ENCODE measurements at places on chromosomes 2 and 18.
A peak's percentile ranks its signal among the peaks of the same experiment; 100 is the strongest.

GRCh38 chr2:6650311-6650710 is 215.4 kb downstream of the CMPK2 start:
- no peak for DNase-seq

GRCh38 chr2:42047488-42048298 is at the start of gene PKDCC:
TSS of gene PKDCC (plus strand) at chr2:42048021. CDS start at chr2:42048200, 179 bp downstream.
- DNase-seq = peak; percentile 94

- DNase-seq = no peak
Observed at GRCh38 chr2:29443151-29443550, 327.9 kb downstream of the CLIP4 start.

GRCh38 chr2:20067992-20068584 is 16.7 kb upstream of the LAPTM4A start:
- DNase-seq = no peak

DNA sequence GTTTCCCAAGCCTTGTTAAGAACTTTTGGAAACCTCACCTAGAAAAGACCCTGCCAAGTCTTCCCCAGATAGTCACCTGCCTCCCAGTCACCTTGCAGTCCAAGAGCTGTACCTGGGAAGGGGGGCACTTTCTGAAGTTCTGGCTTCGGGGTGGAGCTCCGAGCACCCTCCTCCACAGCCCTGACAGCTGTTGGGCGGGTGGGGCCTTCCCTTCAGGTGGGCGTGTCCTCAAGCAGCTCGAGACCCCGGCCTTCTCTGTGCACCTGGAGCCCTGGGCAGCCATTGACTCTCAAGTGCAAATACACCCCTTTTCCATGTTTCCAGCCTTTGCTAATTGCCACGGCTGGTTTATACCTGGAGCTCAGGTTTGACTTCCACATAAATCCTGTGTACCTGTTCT is 37.0 kb upstream of the IGFBP5 start:
- DNase-seq = no peak

GRCh38 chr2:168614172-168615018 is 158.3 kb downstream of the CERS6 start:
- DNase-seq = no peak

DNA sequence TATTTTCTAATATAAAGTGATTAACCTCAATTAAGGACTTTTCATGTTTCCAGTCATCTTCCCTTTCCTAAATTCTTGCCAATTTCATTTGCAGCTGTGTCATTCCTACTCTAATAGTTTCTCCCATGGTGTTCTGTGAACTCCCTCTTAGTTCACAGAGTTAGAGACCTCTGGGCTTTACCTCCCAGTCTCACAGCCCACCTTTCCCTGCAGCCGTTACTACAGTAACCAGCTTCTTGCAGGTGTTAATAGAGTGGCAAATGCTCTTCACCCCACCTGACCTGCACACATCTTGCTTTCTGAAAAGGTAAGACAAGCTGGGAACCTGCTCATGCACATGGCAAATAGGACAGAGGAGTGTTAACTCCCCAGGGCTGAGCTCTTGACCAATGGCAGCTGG is 250.1 kb downstream of the FBXO15 start:
- no peak for DNase-seq

- no peak for DNase-seq
Observed at GRCh38 chr2:215845839-215846586, 167.3 kb downstream of the MREG start.

GRCh38 chr2:20352230-20352578 is 1.6 kb upstream of the PUM2 start:
- no peak for DNase-seq

DNA sequence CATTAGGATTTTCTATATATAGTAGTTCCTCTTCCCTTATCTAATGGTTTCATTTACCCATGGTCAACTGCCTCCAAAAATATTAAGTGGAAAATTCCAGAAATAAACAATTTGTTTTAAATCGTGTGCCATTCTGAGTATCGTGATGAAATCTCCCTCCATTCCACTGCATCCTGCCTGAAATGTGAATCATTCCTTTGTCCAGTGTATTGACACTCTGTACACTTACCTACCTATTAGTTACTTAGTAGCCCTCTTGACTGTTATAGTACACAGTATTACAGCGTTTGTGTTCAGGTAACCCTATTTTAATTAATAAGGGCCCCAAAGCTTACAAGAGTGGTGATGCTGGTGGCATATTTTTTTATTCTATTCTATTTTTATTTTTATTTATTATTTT is 26.2 kb downstream of the TAF4B start:
- DNase-seq = no peak

GRCh38 chr2:118089139-118089800 is 999 bp downstream of the INSIG2 start:
- no peak for DNase-seq

- no peak for DNase-seq
Observed at GRCh38 chr2:36245651-36246050, 109.9 kb upstream of the CRIM1 start.

GRCh38 chr2:52340171-52340570 is 1308.2 kb upstream of the NRXN1 start:
- no peak for DNase-seq

DNA sequence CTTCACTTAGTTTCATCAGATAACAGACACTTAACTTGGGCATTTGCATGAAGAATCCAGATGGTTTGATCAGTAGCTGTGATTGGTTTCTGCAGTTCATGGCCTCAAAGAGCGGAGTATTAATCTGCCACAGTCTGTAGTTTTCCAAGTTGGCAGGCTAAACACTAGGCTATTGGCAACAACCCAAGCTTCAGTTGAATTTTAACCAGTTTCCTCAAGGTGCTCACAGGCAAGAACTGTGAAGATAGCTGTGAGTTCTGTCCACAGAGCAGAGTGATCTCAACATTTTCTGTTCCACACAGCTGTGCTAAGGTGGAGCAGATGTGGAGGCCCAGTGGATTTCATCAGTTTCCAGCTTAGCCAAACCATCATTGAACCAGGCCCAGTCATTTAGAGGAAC is 469.5 kb upstream of the LINC00305 start:
- no peak for DNase-seq

DNA sequence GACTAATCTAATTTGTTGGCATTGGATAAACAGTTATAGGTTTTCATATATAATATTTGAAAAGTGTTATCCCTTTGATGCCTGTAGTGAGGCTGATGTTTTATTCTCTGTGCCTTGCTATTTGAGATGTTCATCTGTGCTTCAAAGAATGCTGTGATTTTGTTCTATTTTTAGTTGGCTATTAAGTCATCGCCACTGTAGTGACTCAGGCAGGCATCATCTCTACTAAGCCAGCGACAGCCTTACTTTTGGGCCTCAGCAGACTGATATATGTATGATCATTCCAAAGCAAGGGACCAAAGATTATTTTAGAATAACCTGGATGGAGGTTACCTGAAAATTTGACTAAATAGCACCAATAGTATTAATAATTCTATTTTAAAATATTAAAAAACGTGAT is 1674.5 kb upstream of the NXPH2 start:
- no peak for DNase-seq

DNA sequence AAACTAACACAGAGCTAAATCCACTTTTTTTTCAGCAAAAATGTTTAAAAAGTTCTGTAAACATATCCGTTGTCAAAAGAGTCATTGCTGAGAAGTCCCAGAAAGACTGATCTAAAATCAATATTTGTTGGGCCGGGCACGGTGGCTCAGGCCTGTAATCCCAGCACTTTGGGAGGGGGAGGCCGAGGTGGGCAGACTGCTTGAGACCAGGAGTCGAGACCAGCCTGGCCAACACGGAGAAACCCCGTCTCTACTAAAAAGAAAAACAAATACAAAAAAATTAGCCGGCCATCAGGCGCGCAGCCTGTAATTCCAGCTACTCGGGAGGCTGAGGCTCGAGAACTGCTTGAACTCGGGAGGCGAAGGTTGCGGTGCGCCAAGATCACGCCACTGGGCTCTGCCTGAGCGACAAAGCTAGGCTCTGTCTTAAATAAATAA is 1.4 kb downstream of the OLA1 start:
- DNase-seq = no peak

DNA sequence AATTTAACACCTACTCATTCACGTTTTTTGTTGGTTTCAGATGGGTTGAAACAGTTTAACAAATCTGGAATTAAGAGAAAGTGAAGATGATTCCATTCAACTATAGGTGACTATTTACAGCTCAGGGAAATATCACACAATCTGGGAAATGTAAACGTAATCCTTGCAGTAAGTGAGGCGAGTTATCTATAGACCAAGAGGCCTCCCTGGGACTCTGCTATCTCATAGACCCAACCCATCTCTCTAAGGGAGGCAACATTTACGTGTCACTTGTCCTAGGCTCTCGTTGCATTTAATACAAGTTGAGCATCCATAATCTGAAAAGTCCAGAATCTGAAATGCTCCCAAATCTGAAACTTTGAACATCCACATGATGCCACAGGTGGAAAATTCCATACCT is 2.0 kb upstream of the MOB4 start:
- DNase-seq = no peak

DNA sequence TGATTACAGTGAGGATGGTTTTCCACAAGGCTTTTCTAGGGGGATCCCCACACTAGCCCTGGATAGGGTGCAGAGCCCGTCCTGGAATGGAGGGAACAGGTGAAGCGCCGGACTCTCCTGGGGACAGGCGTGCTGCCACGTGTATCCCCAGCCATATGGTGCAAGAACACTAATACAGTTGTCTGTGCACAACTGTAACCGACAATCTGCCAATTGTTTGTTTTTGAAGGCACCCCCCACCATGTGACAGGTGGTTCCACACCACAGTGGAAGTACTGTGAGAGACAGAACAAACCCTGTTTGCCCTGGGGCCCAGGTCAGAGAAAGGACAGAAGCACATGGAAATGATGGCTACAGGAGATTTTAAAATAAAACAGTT is 52.9 kb downstream of the MYCN start:
- no peak for DNase-seq

- DNase-seq = no peak
Observed at GRCh38 chr18:54679318-54680149, 88.5 kb downstream of the DYNAP start.

DNA sequence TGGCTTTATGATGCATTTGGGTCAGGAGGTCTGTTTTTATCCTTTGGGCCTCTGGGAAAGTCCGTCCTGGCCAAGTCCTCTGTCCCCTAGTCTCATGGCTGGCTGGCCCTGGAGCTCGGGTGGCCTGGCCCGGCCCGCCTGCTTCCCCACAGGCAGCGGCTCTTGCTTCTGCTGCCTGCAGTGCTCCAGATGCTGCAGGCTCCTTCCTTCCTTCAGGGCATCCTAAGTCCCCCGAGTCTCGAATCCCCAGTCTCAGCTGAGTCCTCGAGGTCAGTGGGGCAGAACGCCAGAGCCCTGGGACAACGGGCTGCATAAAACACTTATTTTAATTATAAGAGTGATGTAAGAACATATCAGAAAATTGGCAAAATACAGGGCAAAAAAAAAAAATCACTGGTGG is 71.2 kb downstream of the HPCAL1 start:
- DNase-seq = no peak

- no peak for DNase-seq
Observed at GRCh38 chr18:13483316-13484270, 242.8 kb downstream of the FAM210A start.

GRCh38 chr2:64857581-64858471 is 131.4 kb upstream of the SLC1A4 start:
- DNase-seq = peak; percentile 65

GRCh38 chr2:230734247-230735175 is 21.9 kb downstream of the CAB39 start:
- DNase-seq = no peak

- DNase-seq = peak; percentile 16
Observed at GRCh38 chr2:210195101-210195852, 24.1 kb upstream of the KANSL1L start.

GRCh38 chr2:100610381-100610831 is 47.6 kb downstream of the PDCL3 start:
- DNase-seq = peak; percentile 80

DNA sequence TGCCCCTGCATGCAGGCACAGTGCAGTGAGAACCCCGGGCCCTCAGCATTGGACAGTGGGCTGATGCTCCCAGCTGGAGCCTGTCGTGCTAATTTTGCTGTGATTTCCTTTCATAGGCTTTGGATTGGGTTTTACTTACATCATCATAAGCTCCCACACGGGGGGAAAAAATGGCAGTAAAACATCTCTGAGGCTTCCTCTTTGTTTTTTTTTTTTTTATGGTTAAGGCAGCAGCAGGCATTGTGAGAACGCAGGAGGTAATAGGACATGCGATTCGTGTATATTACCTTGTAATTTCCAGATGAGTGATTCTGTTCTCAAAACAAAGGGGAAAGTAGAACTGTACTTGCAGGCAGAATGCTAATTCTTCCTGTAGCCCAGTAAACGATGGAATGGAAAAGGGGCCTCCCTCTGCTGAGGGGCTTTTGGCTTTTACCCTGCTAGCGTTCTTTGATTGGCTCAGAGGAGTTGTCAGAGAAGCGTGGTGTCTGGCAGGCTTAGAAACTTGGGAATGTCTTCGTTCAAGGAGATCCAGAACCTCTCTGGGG is 89.7 kb downstream of the NPAS2 start:
- DNase-seq = no peak

- DNase-seq = no peak
Observed at GRCh38 chr2:55063713-55064323, 13.6 kb upstream of the RTN4 start.

DNA sequence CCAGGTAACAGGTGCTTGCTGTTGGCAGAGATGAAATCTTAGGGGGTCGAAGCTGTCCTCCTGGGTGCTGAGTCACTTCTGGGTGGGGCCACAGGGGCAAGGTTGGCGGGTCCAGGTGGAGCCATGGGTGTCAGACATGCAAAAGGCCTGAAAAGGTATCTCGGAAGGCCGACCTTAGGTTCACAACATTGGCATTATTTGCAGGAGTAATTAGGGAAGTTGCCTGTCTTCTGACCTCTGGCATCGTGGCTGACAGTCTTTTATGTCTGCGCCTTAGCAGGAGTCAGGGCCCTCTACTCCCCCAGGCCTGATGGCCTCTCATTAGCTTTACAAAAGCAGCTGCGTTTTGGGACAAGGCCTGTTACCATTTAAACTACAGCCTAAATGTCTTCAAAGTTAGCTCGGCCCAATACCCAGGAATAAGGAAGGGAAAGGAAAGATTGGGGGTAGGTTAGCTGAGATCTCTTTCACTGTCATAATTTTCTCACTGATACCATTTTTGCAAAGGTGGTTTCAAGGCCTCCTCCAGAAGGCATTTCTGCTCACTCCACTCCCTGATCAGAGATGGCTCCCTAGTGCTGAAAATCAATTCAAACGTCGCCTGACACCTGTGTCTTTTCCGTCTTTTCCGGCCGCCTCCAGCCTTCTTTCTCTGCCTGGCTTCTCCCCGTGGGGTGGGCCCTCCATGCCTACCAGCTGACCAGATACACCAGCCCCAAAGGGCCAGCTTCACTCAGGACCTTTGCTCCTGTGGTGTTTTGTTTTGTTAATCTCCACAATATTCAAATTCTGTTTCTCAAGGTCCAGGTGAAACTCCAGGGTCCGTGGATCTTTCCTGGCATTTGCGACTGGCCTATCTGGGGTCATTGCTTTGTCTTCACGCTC is 90.8 kb downstream of the RHOB start:
- DNase-seq = no peak

- DNase-seq = no peak
Observed at GRCh38 chr2:157980020-157980419, 103.9 kb upstream of the ACVR1 start.

GRCh38 chr2:96909611-96910021 is 39.7 kb upstream of the SEMA4C start:
- peak; percentile 78 for DNase-seq
